ENCODE measurements at places on chromosomes 3 and 15. TPM values are rescaled to one million over a fixed set of nuclear protein-coding genes. Genes with fewer than 3 reads are reported as not detected.

- peak; percentile 97 for DNase-seq
Measured at GRCh38 chr3:159882790-159883779, 105.5 kb upstream of the IL12A start.

- no peak for DNase-seq
Measured at GRCh38 chr3:140501061-140501769, 176.6 kb upstream of the TRIM42 start.

Gene SH2D7
- polyA plus RNA-seq, result not detected

Gene PLSCR5
- not detected for polyA plus RNA-seq

Gene NOX5
- 0.07 TPM for polyA plus RNA-seq

Gene GREM1
- polyA plus RNA-seq, result 852 TPM

GRCh38 chr15:68450192-68450591 is 18.2 kb upstream of the ITGA11 start:
- no peak for DNase-seq

DNA sequence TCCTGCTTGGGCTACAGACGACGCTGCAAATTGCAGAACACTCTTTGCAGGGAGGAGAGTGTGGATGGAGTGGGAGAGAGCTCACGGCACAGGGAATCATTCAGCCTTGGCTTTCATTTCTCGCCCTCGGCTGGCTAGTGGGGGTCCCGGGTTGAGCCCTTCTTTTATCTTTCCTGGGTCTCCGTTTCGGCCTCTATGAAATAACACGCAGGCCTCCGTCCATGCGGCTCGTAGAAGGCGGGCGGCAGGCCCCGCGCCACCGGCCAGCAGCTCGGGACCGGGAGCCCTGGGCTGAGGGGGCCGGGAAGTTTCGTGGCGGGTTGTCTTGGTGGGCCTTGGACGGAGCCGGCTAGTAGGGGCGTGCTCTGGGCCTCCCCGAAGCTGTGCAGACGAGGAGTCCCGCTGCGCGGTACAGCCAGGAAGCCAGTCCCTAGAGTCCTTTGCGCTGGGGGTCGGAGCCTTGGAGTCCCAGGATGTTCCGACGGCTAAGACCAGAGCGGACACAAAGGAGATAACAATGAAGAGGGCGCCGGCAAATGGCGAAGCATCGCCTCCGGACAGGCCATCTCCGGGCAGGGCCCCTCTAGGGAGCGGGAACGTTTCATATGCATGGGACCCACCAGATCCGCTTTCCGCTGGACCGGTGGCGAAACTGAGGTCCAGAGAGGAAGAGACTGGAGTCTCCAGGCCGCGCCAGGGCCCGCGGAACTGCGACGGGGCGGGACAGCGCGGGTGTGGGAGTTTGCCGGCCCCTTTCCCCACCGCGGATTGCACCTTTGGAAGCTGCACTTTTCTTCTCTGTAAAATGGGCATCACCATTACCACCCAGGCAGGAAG is 4.3 kb downstream of the RNU6-1 start:
- no peak for DNase-seq

Data from IMR-90 (cell line).